ENCODE measurements at places on chromosomes 13 and 19. TPM values are rescaled to one million over a fixed set of nuclear protein-coding genes. Genes with fewer than 3 reads are reported as not detected.

- no peak overlapping the region for H3K4me3 ChIP-seq
- no peaks in the 10 kb centered on the region for H3K4me1 ChIP-seq
- peaks cover 19% of the 10 kb centered on the region for H3K27me3 ChIP-seq
- no peak overlapping the region for H3K27ac ChIP-seq
- peaks cover 3% of the 10 kb centered on the region for H3K36me3 ChIP-seq
- DNase-seq, result no peak
Measured at GRCh38 chr13:108375034-108375433, 105.5 kb downstream of the TNFSF13B start.

- DNase-seq, result peak; percentile 94
- H3K4me1 ChIP-seq, result peaks cover 35% of the 10 kb centered on the region
- H3K36me3 ChIP-seq, result no peaks in the 10 kb centered on the region
- peak overlapping the region; percentile 12 for H3K27ac ChIP-seq
- no peaks in the 10 kb centered on the region for H3K27me3 ChIP-seq
Measured at GRCh38 chr19:1944088-1944915, 3.3 kb downstream of the CSNK1G2 start.

DNA sequence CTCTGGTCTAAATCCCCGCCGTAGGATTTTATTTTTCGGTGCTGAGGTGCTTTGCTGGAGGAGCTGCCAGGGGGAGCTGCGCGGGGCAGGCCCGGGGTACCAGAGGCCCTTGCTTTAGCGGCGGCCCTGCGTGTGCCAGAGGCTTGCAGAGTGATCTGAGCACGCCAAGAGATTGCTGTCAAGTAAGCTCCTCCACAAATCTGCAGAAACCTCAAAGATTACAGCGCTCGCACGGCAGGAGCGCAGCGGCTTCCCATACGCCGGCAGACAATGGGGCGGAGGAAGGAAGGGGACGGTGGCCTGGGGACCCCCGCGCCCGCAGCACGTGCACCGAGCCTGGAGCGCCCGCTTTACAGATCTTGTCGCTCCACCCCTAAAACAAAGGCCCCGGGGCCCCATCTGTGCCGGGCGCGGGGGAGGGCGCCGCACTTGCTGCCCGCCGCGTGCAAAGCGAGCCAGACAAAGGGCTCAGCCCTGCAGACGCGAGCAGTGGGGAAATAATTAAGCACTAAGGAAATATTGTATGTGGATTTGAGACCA lies 9.1 kb upstream of the C19orf12 start:
- peak overlapping the region; percentile 60 for H3K4me3 ChIP-seq
- H3K4me1 ChIP-seq, result peaks cover 3% of the 10 kb centered on the region
- H3K36me3 ChIP-seq, result no peaks in the 10 kb centered on the region
- H3K27ac ChIP-seq, result no peak overlapping the region

DNA sequence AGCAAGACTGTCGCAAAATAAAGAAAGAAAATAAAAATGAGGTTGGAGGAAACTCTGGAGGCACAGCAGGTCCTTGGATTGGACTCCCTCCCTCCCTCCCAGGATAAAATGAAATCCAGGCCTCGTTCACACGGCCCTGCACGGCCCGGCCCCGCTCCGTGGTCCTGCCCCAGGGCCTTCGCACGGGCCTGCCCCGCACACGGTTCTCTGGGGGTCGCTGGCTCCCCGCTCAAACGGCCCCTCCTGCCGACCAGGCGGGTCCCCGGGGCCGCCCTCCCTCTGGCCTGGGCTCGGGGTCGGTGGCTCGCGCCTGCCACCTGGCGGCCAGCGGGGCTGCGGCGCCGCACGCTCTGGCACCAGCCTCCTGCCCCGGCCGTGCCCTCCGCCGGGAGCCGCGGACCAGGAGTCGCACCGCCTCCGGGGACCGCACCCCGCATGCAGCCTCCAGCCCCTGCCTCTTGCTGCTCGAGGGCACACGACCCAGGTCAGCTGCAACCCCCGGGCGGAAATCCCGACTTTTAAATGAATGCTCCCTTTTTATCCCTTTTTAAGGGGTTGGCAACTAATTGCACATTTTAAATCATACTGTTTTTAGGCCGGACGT lies 1.5 kb upstream of the WDR18 start:
- DNase-seq, result no peak
- no peak overlapping the region for H3K27ac ChIP-seq
- H3K4me1 ChIP-seq, result peaks cover 12% of the 10 kb centered on the region
- peak overlapping the region; percentile 25 for H3K4me3 ChIP-seq
- no peaks in the 10 kb centered on the region for H3K27me3 ChIP-seq
- peaks cover 4% of the 10 kb centered on the region for H3K36me3 ChIP-seq

GRCh38 chr19:54151362-54152035 lies 8.0 kb downstream of the LENG1 start:
- no peak overlapping the region for H3K27ac ChIP-seq
- no peaks in the 10 kb centered on the region for H3K27me3 ChIP-seq
- no peak for DNase-seq
- no peak overlapping the region for H3K4me3 ChIP-seq
- H3K4me1 ChIP-seq, result peaks cover 7% of the 10 kb centered on the region
- H3K36me3 ChIP-seq, result peaks cover 38% of the 10 kb centered on the region

- no peaks in the 10 kb centered on the region for H3K36me3 ChIP-seq
- no peak overlapping the region for H3K4me3 ChIP-seq
- no peak overlapping the region for H3K27ac ChIP-seq
- no peaks in the 10 kb centered on the region for H3K27me3 ChIP-seq
- DNase-seq, result no peak
Measured at GRCh38 chr19:16462757-16463250, 9.0 kb downstream of the EPS15L1 start.

- no peak for DNase-seq
- peaks cover 49% of the 10 kb centered on the region for H3K4me1 ChIP-seq
- H3K27ac ChIP-seq, result peak overlapping the region; percentile 99
- H3K27me3 ChIP-seq, result no peaks in the 10 kb centered on the region
- peaks cover 14% of the 10 kb centered on the region for H3K36me3 ChIP-seq
Measured at GRCh38 chr19:38648769-38649304, 1.4 kb downstream of the ACTN4 start.

DNA sequence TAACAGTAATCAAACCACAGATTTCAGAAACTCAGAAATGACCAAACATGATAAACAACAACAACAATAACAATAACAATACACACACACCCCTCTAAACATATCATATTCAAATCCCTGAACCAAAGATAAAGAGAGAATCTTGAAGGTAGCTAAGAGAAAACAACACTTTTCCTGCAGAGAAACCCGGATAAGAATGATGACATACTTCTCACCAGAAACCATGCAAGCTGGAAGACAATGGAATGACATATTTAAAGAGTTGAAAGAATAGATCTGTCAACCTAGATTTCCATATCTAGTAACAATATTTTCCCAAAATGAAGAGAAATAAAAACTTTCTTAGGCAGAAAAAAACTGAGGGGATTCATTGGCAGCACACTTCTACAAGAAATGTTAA lies 138.1 kb downstream of the LIG4 start:
- H3K4me3 ChIP-seq, result no peak overlapping the region
- H3K27me3 ChIP-seq, result no peaks in the 10 kb centered on the region
- H3K36me3 ChIP-seq, result peaks cover 2% of the 10 kb centered on the region
- no peak for DNase-seq

DNA sequence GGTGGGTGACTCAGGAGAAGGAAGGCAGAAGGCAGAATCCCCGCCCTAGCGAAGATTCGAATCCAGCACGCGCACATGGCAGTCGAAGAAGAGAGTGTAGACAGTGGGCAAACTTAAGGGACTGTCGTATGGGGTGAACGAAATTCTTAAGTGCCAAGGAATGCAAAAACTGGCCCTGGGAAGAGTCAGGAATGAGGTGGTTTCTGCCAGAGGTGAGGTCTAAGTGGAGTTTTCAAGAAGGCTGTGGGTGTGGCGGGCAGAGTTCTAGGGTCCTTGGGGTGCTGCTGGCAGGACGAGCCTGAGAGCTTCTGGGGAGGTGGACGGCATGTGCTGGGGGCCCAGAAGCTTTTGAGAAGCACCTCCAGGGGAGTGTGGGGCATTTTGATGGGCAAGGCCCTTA lies 63.9 kb upstream of the RNF113B start:
- peaks cover 71% of the 10 kb centered on the region for H3K4me1 ChIP-seq
- peaks cover 6% of the 10 kb centered on the region for H3K36me3 ChIP-seq
- no peaks in the 10 kb centered on the region for H3K27me3 ChIP-seq
- DNase-seq, result no peak

DNA sequence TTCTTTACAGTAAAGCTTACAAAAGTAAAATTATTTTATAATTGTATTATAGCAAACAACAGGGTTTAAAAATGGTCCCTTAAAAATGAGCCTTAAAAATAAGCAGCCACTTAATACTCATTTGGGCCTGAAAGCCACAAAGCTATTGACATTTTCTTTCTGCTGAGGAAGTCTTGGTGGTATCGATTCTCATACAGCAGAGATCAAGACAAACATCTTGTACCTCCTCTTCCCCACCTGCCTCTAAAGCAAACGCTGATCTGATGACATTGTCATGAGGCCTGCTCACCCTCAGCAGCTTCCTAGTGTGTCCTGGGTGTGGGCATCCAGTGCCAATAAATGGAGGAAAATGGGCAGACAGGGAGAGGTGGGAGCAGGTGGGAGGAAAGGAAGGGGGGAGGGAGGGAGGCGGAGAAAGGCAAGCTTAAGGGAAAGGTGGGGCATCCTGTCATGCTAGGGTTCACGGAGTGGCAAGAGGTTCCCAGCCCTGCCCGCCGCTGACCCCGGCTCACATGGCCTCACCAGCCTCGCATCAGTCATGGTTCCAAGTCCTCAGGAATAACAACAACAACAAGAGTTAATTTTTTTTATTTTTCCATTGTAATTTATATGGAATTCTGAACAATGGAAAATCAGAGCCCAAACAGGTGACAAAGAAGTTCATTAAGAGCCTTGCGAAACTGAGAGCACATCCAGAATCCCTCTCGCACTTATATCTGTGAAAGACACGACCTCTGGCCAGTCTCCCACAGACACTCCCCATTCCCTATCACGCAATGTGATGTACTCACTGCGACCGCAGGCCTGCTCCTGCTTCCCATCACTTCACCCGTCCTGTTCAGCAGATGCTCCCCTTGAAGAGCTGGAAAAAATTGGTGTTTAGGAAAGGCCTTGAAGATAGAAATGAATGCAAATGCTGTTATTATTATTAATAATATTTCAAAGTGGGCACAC lies 15.1 kb upstream of the ATP11A start:
- H3K4me1 ChIP-seq, result no peaks in the 10 kb centered on the region
- no peaks in the 10 kb centered on the region for H3K36me3 ChIP-seq
- DNase-seq, result peak; percentile 34
- peaks cover 22% of the 10 kb centered on the region for H3K27me3 ChIP-seq

DNA sequence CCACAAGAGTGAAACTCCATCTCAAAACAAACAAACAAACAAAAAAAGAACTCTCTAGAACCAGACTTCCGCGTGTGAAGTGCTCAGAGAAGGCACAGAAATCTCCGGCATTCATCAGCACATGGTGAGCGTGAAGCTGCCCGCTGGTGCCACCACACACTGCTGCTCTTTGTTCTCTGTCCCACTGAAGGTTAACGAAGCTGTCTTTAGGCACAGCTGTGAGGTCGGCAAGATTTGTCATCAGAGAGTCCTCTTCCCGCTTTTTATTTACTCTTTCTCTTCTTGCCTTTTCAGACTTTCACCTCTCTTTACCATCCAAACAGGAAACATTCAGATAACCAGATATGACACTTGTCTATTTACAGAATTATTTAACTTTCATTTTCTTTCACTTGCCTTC lies 115.2 kb upstream of the ARGLU1 start:
- peaks cover 9% of the 10 kb centered on the region for H3K27me3 ChIP-seq
- no peak for DNase-seq
- H3K4me1 ChIP-seq, result no peaks in the 10 kb centered on the region
- no peak overlapping the region for H3K4me3 ChIP-seq
- H3K36me3 ChIP-seq, result no peaks in the 10 kb centered on the region

GRCh38 chr13:78960881-78961280 lies 301.9 kb upstream of the OBI1 start:
- no peak for DNase-seq
- H3K27me3 ChIP-seq, result peaks cover 6% of the 10 kb centered on the region

DNA sequence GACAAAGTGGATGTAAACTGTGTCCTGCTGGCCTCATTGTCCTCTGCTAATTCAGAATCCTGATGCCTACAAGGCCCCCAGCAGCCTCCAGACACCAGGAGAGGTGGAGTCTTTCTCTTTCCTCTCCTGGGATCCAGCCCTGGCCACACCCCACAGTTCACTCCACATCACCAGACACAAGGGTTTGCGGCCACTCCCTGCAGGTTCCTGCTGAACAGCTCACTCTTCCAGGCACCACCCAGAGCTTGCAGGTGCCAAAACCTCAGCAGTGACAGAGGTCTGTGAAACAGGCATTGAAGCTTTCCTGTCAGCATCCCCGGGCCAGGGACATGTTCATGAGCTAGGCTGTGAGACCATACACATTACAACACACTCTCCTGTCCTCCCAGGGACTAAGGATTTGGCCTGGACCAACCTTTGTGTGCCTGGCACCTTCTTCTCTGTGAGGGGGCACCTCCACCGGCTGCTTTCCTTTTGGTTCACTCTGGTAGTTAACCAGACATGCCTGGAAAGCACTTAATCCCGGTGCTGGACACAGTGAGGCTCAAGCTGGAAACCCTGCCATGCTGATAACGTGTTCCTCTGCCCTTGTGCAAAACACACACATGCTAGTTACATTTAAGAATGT lies 11.1 kb upstream of the ATP12A start:
- no peaks in the 10 kb centered on the region for H3K36me3 ChIP-seq
- DNase-seq, result no peak
- H3K4me3 ChIP-seq, result no peak overlapping the region
- peaks cover 15% of the 10 kb centered on the region for H3K4me1 ChIP-seq
- no peak overlapping the region for H3K27ac ChIP-seq
- peaks cover 5% of the 10 kb centered on the region for H3K27me3 ChIP-seq

DNA sequence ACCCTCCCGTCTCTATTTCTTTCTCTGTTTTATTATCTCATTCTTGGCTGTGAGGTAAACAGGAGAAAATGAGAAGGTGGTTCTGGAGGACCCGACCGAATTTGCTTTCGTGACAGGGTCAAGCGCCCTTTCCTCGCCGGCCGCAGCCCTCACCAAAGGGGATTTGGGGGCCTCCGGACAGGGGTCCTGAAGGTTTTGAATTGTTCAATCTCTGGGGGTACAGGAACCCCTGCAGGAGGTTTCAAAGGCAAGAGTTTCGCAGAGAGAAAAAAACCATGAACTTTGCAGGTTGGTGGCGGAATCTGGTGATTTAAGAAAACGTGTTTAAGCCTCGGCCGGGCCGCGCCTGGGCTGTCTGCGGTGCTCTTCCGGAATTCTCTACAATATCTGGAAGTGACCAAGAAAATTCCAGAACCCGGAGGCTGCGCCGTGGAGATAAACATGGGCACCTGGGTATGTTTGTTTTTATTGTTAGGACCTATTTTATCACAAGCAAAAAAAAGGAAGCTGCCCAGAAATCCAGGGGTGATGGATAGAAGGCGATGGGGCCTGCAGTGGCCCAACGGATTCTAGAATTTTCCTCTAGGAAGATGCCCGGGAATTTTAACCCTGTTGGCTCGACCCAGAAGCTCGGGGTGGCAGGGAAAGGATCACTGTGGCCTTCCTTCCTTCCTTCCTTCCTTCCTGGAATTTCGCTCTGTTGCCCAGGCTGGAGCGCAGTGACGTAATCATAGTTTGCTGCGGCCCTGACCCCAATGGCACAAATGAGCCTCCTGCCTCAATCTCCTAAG lies 14.2 kb upstream of the PTBP1 start:
- peak; percentile 58 for DNase-seq
- peak overlapping the region; percentile 76 for H3K4me3 ChIP-seq
- peaks cover 33% of the 10 kb centered on the region for H3K4me1 ChIP-seq
- peak overlapping the region; percentile 92 for H3K27ac ChIP-seq

GRCh38 chr13:42211704-42212464 lies 60.1 kb upstream of the AKAP11 start:
- H3K4me1 ChIP-seq, result peaks cover 14% of the 10 kb centered on the region
- H3K4me3 ChIP-seq, result no peak overlapping the region
- H3K27ac ChIP-seq, result no peak overlapping the region
- DNase-seq, result no peak

Gene C19orf38
- 0.34 TPM for total RNA-seq

Gene SLC6A16
- 3.5 TPM for total RNA-seq

Gene SELENOV
- not detected for total RNA-seq

Gene AP1M2
- not detected for total RNA-seq

Gene ARHGEF7
- total RNA-seq, result 137 TPM

Gene ATP4B
- not detected for total RNA-seq

Gene FAM216B
- not detected for total RNA-seq

Gene ARGLU1
- total RNA-seq, result 55.6 TPM

Gene ZNF675
- 5.9 TPM for total RNA-seq
